Lower leg skin (tissue), 4 donors: ENCODE measurements at places on chromosomes 3 and 15. TPM values are rescaled to one million over a fixed set of nuclear protein-coding genes. Genes with fewer than 3 reads are reported as not detected.

Gene SKIC8
- 62.2 TPM for total RNA-seq

Gene ANKRD63
- not detected for total RNA-seq

Gene TIMP4
- total RNA-seq: 14.1 TPM

Gene CMTM6
- total RNA-seq: 63.1 TPM

Gene SAXO2
- 0.30 TPM for total RNA-seq

Gene CLPX
- total RNA-seq: 74.5 TPM

Gene RASGRF1
- total RNA-seq: not detected

Gene SLC24A5
- total RNA-seq: 4.8 TPM

Gene GRAMD2A
- 4.6 TPM for total RNA-seq

Gene ATP10A
- 1.6 TPM for total RNA-seq

Gene IVD
- 14.2 TPM for total RNA-seq

Gene RYR3
- 0.83 TPM for total RNA-seq

Gene TJP1
- 89.2 TPM for total RNA-seq

Gene MYO5A
- 38.8 TPM for total RNA-seq

Gene DIPK2A
- total RNA-seq: 55.5 TPM

Gene ADCY5
- 3.5 TPM for total RNA-seq

Gene C3orf22
- total RNA-seq: not detected

Gene ZSCAN29
- total RNA-seq: 10.0 TPM

Gene CACNA2D3
- 0.27 TPM for total RNA-seq

Gene DAZL
- total RNA-seq: not detected

Gene LDHAL6B
- total RNA-seq: not detected

Gene PATL2
- total RNA-seq: 0.32 TPM

Gene SEMA3F
- total RNA-seq: 113 TPM

Gene COX17
- total RNA-seq: 34.8 TPM

Gene B3GALNT1
- 11.8 TPM for total RNA-seq

Gene ACOX2
- 2.9 TPM for total RNA-seq

Gene IFRD2
- 69.0 TPM for total RNA-seq

Gene SPSB4
- 0.10 TPM for total RNA-seq

Gene WDR49
- total RNA-seq: not detected

Gene IL17RD
- 5.4 TPM for total RNA-seq

Gene ATP13A5
- total RNA-seq: 4.4 TPM

Gene TFRC
- 73.5 TPM for total RNA-seq

Gene ISG20
- 4.3 TPM for total RNA-seq

Gene DUOXA2
- not detected for total RNA-seq

Gene GPR62
- total RNA-seq: not detected

Gene SKOR1
- 1.2 TPM for total RNA-seq

Gene VPS8
- total RNA-seq: 67.7 TPM

Gene SHC4
- total RNA-seq: 2.3 TPM

Gene DVL3
- 37.9 TPM for total RNA-seq

Gene DLEC1
- 0.19 TPM for total RNA-seq

Gene KCNMB3
- total RNA-seq: 0.34 TPM

Gene FBXW12
- not detected for total RNA-seq

Gene SST
- total RNA-seq: not detected

Gene FGF7
- total RNA-seq: 10.2 TPM

Gene FSIP1
- not detected for total RNA-seq

Gene PFN2
- 7.1 TPM for total RNA-seq

Gene PROS1
- 35.3 TPM for total RNA-seq

Gene ITIH3
- total RNA-seq: 0.39 TPM
